IMR-90 (cell line): ENCODE measurements at places on chromosomes 2 and 18. TPM values are rescaled to one million over a fixed set of nuclear protein-coding genes. Genes with fewer than 3 reads are reported as not detected.

The MARCO gene
- total RNA-seq: not detected in 2 replicates

The NEU4 gene
- not detected in 2 replicates for total RNA-seq

DNA sequence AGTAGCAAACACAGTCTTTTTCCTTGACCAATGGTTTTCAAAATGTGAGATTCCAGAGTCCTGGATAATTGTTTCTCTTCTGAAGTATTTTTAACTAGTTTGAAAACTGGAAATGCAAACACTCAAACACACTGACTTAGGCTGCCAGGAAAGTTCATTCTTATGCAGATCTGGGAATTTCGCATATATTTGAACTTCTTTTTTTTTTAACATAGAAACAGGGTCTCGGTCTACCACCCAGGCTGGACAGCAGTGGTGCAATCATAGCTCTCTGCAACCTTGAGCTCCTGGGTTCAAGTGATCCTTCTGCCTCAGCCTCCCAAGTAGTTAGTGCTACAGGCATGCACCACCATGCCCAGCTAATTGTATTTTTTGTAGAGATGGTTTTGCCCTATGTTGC, 79.6 kb downstream of the DYM start:
- no peak for DNase-seq

- no peak for DNase-seq
These were observed 902.8 kb downstream of the DSC3 start for GRCh38 chr18:30139631-30140287.

- DNase-seq: no peak
These were observed 2.3 kb upstream of the INO80D start for GRCh38 chr2:206088248-206088647.
